ENCODE measurements at places on chromosomes 13 and 19.

- DNase-seq, result no peak
Observed at GRCh38 chr19:15161028-15161984, 39.5 kb downstream of the NOTCH3 start.

DNA sequence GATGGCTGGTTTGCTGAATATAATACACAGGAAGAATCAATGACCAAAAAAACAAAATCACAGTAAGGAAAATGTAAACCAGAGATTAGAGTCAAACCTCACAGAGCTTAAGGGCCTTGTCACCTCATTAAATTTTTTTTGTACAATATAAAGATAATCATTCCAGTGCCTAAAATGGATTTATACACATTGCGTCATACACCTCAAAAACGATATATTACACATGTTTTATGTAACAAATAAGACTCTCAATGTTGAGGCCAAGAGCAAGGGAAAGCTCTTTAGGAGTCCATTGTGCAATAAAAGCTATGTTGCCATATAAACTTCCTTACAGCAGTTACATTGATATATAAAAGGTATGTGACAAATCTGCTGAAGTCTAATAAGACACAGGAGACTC lies 856.7 kb upstream of the SLITRK1 start:
- no peak for DNase-seq

GRCh38 chr19:21202865-21203494 lies 61.1 kb downstream of the ZNF431 start:
- no peak for DNase-seq

DNA sequence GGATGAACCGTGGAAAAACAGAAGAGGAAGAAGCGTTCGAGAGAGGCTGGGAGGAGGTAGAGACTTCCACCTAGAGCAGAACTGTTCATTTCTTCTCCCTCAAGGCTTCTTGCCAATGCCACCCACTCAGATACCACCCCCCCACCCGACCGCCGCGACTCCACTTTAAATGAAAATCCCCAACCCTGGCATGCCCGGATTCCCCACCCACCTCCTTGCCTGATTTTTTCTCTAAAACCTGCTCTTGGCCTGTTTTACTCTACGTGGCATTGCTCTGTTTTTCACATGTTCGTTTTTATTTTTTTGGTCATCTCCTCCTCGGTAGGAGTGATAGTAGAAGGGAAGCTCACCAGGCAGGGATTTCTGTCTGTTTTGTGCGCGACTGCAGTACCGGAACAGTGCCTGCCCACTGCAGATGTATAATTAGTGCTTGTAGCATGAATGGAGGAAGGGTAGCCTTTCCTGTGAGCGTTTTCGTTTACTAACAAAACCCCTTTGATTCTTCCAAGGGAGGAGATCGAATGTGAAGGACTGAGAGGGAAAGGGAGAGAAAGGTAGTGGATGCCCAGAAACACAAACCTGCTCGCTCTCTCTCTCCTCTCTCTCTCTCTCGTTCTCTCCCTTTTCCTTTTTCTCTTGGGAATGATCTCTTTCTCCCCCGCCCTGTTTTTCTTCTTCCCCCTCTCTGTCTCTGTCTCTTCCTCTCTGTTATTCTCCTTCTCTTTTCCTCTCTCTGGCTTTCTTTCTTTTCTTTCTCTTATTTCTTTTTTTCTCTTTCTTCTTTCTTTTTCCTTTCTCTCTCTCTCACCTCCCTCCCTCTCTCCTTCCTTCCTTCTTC lies 2.2 kb downstream of the CD70 start:
- no peak for DNase-seq

GRCh38 chr13:97279913-97280312 lies 57.8 kb downstream of the MBNL2 start:
- DNase-seq, result no peak

DNA sequence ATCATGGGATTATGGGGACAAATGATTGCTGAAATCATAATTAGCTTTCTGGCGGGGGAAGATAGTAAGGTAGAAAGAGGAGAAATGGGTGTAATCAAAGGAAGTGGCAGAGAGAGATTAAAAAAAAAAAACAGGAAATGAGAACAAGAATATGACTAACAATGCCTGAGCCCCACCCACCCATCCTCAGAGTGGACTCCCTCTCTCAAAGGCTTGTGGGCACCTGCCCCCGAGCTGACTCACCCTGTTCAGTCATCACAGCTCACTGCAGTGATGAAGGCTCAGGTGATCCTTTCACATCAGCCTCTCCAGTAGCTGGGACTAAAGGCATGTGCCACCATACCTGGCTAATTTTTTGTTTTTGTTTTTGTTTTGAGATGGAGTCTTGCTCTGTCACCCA lies 26.4 kb upstream of the TPT1 start:
- peak; percentile 81 for DNase-seq

DNA sequence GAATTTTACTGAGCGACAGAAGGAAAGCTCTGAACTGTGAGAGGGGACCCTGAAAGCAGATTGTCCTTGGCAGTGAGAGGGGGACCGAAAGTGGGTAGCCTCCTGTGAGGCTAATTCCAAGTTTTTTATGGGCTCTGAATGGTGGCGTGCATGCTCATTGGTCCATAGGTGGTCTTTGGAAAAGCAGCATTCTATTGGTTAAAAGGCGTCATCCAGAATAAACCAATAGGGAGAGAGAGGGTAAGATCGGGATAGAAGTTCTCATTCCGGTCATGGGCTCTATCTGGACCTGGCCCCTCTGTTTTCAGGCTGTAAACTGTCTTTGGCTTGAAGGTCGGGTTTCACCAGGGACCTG lies 539.8 kb upstream of the PCDH9 start:
- no peak for DNase-seq

DNA sequence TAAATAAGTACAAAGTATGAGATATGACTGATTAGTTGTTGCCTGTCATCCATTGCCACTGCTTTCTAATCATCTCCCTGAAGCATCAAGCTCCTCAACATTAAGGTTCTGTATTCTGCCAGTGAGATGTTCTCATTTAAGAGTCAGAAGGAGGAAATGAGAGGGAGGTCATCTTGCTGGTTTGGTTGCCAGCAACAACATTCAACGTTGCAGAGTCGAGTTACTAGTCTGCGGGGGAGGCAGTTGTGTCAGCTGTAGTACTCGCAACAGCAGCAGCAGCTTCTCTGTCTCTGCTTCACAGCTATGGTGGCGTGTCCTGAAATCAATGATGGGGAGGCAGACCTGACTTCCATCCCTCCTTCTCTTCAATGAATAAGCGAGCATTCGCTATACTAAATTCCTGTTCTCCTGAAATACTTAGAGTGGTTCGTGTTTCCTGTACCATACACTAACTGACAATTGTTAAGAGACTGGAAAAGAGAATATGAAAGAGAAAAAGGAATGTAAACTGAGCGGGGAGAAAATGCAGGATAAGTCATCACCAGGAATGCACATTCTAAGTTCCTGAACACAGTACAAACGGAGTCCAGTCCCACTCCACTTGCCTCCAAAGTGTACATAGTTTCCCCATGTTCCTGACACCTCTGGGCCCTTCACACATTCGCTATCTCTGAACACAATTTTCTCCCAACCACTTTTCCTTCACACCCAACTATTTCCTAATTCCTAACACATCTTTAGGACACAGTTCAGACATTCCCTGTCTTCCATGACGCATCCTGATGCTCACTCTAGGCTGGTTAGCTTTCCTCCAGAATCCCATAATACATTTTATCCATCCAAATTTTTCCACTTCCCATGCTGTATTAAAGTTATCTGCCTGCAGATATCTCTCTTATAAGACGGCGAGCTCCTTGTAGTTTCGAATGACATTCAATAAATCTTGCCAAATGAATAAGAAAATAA lies 263.0 kb downstream of the KLF12 start:
- DNase-seq, result peak; percentile 87

DNA sequence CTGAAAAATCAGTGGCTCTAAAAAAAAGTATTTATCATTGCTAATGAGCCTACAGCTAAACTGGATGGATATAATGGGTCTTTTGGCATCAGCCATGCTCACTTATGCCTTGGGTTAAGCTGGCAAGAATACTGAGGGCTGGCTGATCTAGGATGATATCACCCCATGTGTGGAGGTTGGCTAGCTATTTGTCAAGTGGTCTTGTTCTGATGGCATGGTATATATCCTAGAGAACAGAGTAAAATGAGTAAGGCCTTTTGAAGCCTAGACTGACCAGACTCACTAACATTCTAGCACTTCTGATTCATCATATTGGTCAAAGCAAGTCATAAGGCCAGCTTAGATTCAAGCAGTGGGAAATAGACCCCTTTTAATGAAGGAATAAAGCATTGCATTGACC lies 383.0 kb downstream of the SLITRK1 start:
- DNase-seq, result no peak

DNA sequence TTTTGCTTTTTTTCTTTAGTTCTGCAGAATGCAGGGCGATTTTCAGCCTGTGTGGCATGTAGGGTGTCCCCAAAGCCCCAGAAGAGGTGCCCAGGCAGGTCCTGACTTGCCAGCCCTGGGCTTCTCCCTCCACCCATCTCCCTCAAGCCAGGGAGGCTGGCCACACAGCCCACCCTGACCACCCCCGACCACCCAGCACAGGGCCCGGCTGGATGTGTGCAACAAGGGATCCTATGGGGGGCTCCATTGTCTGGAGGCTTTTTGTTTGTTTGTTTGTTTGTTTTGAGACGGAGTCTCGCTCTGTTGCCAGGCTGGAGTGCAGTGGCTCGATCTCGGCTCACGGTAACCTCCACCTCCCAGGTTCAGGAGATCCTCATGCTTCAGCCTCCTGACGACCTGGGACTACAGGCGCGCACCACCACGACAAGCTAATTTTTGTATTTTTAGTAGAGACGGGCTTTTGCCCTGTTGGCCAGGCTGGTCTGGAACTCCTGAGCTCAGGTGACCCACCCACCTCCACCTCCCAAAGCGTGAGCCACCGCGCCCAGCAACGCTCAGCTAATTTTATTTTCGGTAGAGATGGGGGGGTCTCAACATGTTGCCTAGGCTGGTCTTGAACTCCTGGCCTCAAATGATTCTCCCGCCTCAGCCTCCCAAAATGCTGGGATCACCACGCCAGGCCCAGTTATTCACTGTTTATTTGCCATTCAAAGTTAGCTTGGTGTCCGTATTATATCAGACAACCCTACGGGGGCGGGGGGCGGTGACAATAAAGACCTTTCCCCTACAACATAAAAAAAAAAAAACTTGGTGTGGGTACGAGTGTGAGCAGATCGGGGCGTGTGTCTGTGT lies 7.8 kb upstream of the MKNK2 start:
- no peak for DNase-seq

DNA sequence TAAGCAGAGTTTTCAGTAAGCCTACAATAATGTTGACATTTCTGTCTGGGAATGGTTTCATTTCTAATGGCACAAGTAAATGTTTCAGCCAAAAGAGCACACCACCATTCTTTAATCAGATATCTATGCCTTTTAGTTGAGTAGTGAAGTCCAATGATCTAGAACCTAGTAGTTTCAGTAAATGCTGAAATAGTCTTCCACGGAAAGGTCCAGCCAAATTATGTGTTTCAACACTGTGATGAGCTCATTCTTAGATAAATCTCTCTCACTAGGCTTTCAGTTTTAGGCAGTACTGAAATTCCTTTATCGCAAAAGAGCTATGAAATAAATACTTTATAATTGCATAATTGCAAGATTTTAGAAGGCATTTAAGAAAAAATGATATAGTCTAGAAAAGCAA lies 816.8 kb upstream of the PCDH9 start:
- DNase-seq, result no peak

DNA sequence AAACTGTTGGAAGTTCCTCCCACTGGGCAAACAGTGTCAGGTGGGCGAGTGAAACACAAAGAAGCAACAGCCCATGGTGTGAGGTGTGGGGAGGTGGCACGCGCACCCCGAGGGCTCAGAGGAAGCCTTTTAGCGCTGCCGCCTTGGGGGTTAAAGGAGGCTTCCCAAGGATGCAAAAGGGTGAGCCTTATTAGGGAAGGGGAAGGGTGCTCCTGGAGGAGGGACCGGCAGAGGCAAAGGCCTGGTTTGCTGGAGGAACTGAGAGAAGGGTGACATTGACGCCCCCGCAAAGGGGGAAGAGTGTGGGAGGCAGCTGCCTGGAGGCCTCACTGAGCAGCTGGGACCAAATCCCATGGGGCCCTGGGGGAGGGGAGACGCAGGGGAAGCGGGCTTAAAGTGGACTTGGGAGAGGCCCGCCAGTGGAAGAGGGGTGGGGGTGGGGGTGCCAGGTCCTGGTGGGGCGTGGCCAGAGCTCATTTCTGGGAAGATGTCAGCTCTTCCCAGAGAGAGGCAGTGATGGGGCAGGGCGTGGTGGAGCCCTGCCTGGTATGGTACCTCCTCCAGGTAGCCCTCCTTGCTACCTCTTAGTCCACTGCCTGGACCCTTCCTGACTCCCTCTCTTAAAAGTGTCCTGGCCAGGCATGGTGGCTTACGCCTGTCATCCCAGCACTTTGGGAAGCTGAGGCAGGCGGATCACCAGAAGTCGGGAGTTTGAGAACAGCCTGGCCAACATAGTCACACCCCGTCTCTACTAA lies 12.0 kb upstream of the FCHO1 start:
- DNase-seq, result no peak

GRCh38 chr19:33819880-33820781 lies 23.5 kb downstream of the KCTD15 start:
- DNase-seq, result no peak

DNA sequence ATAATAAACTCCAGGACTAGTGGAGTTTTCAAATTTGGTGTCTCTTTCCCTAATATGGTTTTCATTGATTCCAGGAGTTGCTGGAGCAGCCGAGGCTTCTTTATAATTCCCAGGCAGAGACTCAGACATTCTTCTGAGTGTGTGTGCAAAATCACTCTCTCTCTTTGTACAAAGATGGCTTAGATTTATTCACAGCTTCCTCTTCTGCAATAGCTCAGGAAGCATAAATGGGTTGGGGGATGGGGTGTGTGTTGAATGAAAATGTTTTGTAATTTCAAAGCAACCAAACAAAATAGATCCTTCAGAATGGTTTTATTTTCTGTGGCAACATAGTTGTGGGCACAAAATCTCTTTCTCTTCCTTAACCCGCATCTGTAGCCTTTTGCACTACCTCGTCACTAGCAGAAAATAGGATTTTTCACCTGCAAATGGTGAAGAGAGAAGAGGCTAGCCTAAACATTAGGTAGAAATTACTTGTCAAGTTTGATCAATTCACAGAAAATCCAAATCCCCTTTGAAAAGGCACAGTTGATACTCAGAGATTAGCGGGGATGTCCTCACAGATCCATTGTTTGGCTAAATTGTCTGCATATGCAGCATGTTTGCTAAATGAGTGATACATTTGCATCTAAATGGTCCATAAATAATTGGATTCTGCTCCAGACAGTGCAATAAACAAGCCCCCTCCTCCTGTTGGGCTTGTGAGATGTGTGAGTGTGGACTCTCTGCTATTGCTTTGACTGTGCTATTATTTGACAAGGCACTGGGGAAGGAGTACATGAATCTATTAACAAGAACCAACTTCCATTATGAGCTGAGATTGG lies 66.7 kb downstream of the CBY2 start:
- no peak for DNase-seq

- no peak for DNase-seq
Observed at GRCh38 chr19:1383017-1383311, 743 bp upstream of the NDUFS7 start.
